ENCODE measurements at places on chromosomes 3 and 15. TPM values are rescaled to one million over a fixed set of nuclear protein-coding genes. Genes with fewer than 3 reads are reported as not detected.
A peak's percentile ranks its signal among the peaks of the same experiment; 100 is the strongest.

DNA sequence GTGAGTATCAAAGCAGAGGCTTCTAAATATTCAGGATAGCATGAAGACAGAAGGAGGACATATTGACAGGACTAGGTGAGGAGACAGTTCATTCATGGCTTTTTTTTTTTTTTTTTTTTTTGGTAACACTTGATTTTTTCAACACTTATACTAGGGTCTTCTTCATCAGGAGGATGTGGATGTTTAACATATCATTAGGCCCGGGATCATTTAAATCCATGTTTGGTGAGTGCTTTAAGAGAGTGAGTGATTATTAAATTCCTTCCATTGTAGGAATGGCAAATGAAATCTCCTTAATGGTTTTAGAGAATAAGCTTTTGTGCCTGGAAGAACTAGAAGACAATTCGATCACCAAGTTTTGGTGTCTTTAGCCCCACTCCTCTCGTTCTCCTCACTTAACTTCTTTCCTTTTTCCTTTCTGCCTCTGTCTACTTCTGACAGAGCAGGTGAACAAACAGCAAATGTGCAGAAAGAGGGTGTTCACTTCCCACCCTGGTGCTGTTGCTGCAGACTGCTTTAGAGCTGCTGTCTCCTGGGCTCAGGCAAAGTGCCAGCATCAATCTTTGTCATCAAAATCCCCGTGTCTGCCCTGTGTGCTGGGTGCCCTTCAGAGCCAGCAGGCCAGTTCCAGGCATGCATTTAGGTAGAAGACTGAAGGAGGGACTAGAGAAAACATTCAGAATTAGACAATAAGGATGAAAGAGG is 35.6 kb upstream of the RAB11A start:
- H3K27ac ChIP-seq: peak overlapping the region; percentile 90
- H3K4me1 ChIP-seq: peaks cover 58% of the 10 kb centered on the region
- no peaks in the 10 kb centered on the region for H3K27me3 ChIP-seq
- peak; percentile 65 for DNase-seq

DNA sequence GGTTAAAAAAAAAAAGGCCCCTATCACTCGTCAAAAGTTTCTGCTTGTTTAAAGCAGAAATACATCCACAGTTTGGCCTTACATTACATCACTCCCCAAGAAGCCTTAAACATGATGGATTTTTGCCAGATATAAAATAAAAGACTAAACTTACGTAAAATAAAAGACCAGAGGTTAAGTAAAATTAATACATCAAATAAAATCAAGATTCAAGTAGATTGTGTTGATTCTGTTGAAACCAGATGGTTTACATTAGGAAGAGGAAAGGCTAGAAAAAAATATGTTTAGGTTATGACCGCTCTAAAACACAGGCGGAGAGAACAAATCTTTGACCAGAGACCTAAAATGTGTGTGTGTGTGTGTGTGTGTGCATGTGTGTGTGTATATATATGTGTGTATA is 104.1 kb downstream of the DUT start:
- peaks cover 14% of the 10 kb centered on the region for H3K4me1 ChIP-seq
- peaks cover 46% of the 10 kb centered on the region for H3K36me3 ChIP-seq
- no peak overlapping the region for H3K27ac ChIP-seq
- H3K4me3 ChIP-seq: no peak overlapping the region
- H3K27me3 ChIP-seq: no peaks in the 10 kb centered on the region

- no peaks in the 10 kb centered on the region for H3K27me3 ChIP-seq
- no peak overlapping the region for H3K4me3 ChIP-seq
- no peak overlapping the region for H3K27ac ChIP-seq
These were observed 4.6 kb downstream of the ACSBG1 start for GRCh38 chr15:78229431-78230406.

DNA sequence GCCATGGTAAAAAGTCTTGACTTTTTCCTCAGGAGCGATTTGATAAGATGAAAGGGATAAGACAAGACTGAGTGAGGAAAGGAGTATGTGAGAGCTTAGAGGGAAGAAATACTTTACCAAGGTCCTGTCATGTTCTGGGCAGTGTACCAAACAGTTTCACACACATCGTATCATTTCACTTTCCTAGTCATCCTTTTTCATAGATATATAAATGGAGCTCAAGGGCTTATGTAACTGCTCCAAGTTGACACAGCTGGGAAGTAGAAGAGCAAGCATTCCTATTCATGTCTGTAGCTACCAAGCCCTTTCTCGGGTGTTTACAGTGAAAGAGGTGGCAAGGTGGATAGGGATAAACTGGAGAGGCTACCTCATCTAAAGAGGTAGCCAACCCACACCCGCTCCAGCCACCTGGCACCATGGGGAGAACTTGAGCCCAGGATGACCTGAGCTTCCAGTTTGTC is 57.4 kb downstream of the MRPS25 start:
- H3K4me3 ChIP-seq: no peak overlapping the region
- no peaks in the 10 kb centered on the region for H3K36me3 ChIP-seq
- no peaks in the 10 kb centered on the region for H3K27me3 ChIP-seq

GRCh38 chr3:89227634-89228033 is 120.2 kb downstream of the EPHA3 start:
- H3K27ac ChIP-seq: no peak overlapping the region
- DNase-seq: no peak
- H3K4me1 ChIP-seq: peaks cover 8% of the 10 kb centered on the region
- no peak overlapping the region for H3K4me3 ChIP-seq
- no peaks in the 10 kb centered on the region for H3K36me3 ChIP-seq

DNA sequence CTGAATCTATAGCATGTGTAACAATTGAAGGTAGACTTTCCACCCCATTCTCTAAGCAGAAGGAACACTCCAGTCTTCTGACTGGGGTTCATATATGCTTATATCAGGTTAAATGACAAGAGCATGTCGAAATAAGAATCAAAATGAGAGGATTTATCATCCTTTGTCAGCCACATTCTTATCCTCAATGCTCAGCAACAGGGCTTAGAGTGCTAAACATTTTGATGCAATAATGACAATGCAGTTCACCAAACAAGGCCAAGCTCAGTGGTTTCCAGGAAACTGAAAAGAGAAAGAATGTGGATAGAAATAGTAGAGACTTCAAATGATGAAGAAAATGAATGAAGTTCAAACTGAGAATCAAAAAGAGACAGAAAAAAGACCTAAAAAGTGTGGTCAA is 78.0 kb downstream of the FSIP1 start:
- no peak overlapping the region for H3K4me3 ChIP-seq
- H3K36me3 ChIP-seq: no peaks in the 10 kb centered on the region
- DNase-seq: no peak
- H3K4me1 ChIP-seq: no peaks in the 10 kb centered on the region

The TTC23 gene
- 33.4 TPM for total RNA-seq

The SPATA12 gene
- not detected for total RNA-seq

GRCh38 chr15:62886431-62887071 is 156.0 kb upstream of the TPM1 start:
- H3K27me3 ChIP-seq: no peaks in the 10 kb centered on the region
- DNase-seq: no peak
- H3K27ac ChIP-seq: peak overlapping the region; percentile 8
- no peak overlapping the region for H3K4me3 ChIP-seq
- no peaks in the 10 kb centered on the region for H3K4me1 ChIP-seq

The SERPINI2 gene
- not detected for total RNA-seq

- H3K27me3 ChIP-seq: no peaks in the 10 kb centered on the region
- DNase-seq: no peak
- H3K4me3 ChIP-seq: no peak overlapping the region
- no peak overlapping the region for H3K27ac ChIP-seq
- no peaks in the 10 kb centered on the region for H3K4me1 ChIP-seq
These were observed 32.9 kb upstream of the CTSH start for GRCh38 chr15:78977591-78978347.

DNA sequence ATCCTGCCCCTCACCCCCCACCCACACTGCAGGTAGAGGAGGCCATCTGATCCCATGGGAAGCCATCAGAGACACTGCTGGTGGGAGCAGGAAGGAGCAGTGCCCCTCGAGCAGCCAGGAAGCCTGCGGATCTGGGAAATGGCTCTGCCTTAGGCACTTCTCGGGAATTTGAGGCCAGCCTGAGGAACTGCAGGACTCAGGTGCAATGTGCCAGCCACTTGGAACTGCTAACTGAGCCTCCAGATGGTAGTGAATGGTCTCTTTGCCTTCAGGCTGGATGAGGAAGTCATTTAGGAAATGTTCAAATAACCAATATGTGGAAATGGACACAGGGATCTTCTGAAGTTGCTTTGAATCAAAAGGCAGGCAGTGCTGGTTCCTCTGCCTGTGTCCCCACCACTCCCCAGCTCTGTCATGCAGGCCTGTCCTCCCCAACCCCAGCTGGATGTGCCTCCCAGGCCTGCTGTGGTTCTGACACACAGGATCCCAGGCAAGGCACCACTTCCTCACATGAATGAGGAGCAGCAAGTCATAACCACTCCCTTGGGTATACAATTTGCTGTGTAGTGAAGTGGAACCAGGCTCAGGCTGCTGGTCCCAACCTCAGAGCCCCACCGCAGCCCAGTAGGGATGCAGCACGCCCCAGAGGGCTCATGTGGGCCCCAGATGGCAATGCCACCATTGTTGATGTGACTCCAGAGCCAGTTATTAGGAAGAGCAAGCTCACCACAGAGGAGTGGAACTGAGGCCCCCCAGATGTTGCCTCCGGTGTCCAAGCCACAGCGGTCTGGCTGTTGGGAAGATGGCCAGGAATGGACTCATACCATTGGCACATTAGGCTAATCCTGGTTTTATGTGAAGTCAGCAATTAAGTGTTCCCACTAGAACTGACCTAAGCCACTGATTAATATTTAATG is 46.5 kb upstream of the LIMD1 start:
- H3K4me3 ChIP-seq: no peak overlapping the region
- H3K36me3 ChIP-seq: no peaks in the 10 kb centered on the region
- H3K27me3 ChIP-seq: no peaks in the 10 kb centered on the region

The TNNC1 gene
- 11.0 TPM for total RNA-seq

The GRM7 gene
- total RNA-seq: 0.11 TPM

GRCh38 chr15:80127911-80128310 is 24.9 kb upstream of the FAH start:
- no peak overlapping the region for H3K27ac ChIP-seq
- H3K27me3 ChIP-seq: no peaks in the 10 kb centered on the region
- no peaks in the 10 kb centered on the region for H3K4me1 ChIP-seq
- no peak for DNase-seq
- no peak overlapping the region for H3K4me3 ChIP-seq

The FRG2C gene
- not detected for total RNA-seq

The RHOV gene
- total RNA-seq: not detected

- DNase-seq: no peak
- no peaks in the 10 kb centered on the region for H3K4me1 ChIP-seq
- no peak overlapping the region for H3K4me3 ChIP-seq
- H3K27ac ChIP-seq: no peak overlapping the region
- no peaks in the 10 kb centered on the region for H3K27me3 ChIP-seq
These were observed 412.6 kb downstream of the IL5RA start for GRCh38 chr3:2697589-2697988.

The TYRO3 gene
- total RNA-seq: 3.8 TPM

- peaks cover 7% of the 10 kb centered on the region for H3K4me1 ChIP-seq
- H3K27me3 ChIP-seq: no peaks in the 10 kb centered on the region
- peak overlapping the region; percentile 39 for H3K4me3 ChIP-seq
- H3K36me3 ChIP-seq: no peaks in the 10 kb centered on the region
- no peak overlapping the region for H3K27ac ChIP-seq
- no peak for DNase-seq
These were observed 27.9 kb upstream of the SFMBT1 start for GRCh38 chr3:53073553-53074365.

GRCh38 chr15:25678500-25678855 is 184.6 kb downstream of the ATP10A start:
- no peaks in the 10 kb centered on the region for H3K27me3 ChIP-seq
- no peak overlapping the region for H3K4me3 ChIP-seq
- no peaks in the 10 kb centered on the region for H3K36me3 ChIP-seq
- H3K27ac ChIP-seq: no peak overlapping the region

GRCh38 chr3:54021071-54021470 is 101.3 kb upstream of the CACNA2D3 start:
- H3K36me3 ChIP-seq: no peaks in the 10 kb centered on the region
- no peak for DNase-seq
- H3K27me3 ChIP-seq: no peaks in the 10 kb centered on the region
- no peak overlapping the region for H3K27ac ChIP-seq
- no peak overlapping the region for H3K4me3 ChIP-seq
- H3K4me1 ChIP-seq: no peaks in the 10 kb centered on the region

The ATP13A4 gene
- 252 TPM for total RNA-seq

The XYLB gene
- 1.1 TPM for total RNA-seq

DNA sequence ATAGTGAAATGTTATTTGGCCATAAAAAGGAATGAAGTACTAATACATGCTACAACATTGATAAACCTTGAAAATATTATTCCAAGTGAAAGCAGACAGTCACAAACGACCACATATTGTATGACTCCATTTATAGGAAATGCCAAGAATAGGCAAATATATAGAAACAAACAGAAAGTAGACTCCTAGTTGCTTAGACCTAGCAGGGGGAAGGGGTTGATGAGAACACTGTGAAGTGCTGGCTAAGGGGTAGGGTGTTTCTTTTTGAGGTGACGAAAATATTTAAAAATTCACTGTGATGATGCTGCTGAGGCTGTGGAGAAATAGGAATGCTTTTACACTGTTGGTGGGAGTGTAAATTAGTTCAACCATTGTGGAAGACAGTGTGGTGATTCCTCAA is 30.5 kb upstream of the XIRP1 start:
- no peak overlapping the region for H3K4me3 ChIP-seq
- no peaks in the 10 kb centered on the region for H3K27me3 ChIP-seq
- H3K36me3 ChIP-seq: no peaks in the 10 kb centered on the region
- H3K4me1 ChIP-seq: no peaks in the 10 kb centered on the region
- DNase-seq: no peak
